Fibroblast of villous mesenchyme (primary cell): ENCODE measurements at places on chromosomes 7 and 10. TPM values are rescaled to one million over a fixed set of nuclear protein-coding genes. Genes with fewer than 3 reads are reported as not detected.

GRCh38 chr10:31770307-31770902, 158.2 kb downstream of the ARHGAP12 start:
- no peak for DNase-seq

RAMP3 gene
- not detected in 2 replicates for total RNA-seq

SPDYE8 gene
- total RNA-seq, result not detected in 2 replicates

C10orf53 gene
- not detected in 2 replicates for total RNA-seq

- DNase-seq, result peak; percentile 26
These were observed 52.7 kb downstream of the NHLRC2 start for GRCh38 chr10:113907166-113907565.

DNA sequence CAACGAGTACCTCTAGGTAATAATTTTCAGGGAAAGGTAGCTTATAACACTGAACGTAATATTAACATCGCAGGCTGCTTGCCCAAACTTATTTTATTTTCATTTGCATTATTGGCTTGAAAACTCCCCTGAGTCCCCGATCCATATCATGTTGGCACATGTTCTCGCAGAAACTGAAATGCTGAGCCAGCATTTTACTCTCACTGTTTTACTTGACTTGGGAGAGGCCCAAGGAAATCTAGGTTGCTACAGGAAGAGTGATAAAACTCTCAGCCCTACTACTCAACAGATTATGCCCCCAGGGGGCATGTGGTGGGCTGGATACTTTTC, 183.5 kb upstream of the HABP2 start:
- DNase-seq, result no peak
